AG09319 (cell line): ENCODE measurements at places on chromosomes 1 and 21.

GRCh38 chr1:244450597-244451538 lies 841 bp downstream of the ADSS2 start:
- no peak for DNase-seq

- no peak for DNase-seq
Observed at GRCh38 chr1:28175955-28176485, 470 bp downstream of the PTAFR start.

DNA sequence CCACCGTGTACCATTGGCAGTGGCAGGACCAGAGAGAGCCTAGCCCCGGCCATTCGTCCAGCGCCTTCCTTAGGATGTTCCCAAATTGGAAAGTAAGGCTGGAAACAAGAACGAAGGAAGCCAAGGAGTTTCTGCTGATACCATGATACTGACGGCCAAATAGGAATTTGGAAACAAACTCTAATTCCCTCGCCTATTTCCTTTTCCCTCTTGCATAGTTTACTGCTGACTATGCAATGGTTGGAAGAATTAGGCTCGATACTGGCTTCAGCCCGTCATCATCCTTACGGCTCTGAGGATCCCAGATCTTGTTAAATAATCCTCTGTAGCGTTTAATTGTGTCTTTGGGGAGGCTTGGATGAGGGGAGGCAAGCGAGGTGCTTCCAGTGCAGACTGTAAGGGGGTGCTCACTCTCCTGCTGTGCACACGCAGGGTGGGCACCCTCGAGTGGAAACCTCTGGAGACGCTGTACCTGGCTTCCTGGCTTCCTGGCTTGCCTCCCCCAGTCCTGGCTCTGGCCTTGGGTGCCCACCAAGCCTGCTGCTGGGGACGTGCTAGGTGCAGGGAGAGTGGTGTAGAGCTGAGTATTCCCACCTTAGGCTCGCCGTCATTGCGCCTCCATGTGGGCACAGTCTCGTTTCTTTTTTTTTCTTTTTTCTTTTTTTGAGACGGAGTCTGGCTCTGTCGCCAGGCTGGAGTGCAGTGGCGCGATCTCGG lies 27.4 kb upstream of the CAMTA1 start:
- no peak for DNase-seq

- no peak for DNase-seq
Observed at GRCh38 chr1:114130846-114131525, 22.7 kb downstream of the SYT6 start.

DNA sequence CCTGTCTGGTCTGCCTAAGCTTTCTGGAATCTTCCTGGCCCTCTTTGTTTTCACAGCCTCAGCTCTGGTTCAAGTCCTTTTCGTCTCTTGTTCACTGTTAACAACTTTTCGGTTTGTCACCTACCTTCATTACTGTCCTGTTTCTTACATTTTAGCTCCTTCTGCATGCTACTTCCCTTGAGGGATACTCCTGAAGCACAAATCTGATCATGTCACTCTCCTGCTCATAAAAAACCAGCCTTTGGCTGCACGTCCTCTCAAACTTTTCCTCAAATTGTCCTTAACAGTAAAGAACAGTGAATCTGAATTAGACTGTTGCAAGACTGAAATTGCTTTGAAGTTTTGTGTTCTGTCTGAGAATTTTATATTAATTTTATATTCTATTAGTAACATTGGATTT lies 3.3 kb downstream of the RAVER2 start:
- no peak for DNase-seq
